ENCODE measurements at places on chromosomes 4 and X.

GRCh38 chr4:184396570-184397515, 77.5 kb downstream of the IRF2 start:
- no peak for DNase-seq

- no peak for DNase-seq
Measured at GRCh38 chr4:147840838-147841738, 109.2 kb downstream of the ARHGAP10 start.

DNA sequence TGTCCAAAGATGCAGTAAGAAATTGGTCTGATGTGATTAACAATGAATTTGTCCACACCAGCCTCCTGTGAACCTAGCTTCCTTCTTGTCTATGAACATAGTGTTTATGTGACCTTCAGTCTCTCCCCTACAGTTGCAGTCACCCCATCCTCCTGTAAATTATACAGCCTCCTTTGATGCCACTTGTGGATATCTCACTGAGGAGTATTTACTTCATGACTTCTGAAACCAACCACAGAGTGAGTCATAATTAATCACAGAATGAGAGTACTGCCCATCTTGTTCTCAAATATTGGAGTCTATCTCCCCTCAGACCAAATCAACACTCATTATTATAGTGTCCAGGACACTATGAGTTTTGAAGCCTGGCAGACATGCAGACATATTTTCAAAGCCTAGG, 27.3 kb upstream of the XAGE2 start:
- no peak for DNase-seq

DNA sequence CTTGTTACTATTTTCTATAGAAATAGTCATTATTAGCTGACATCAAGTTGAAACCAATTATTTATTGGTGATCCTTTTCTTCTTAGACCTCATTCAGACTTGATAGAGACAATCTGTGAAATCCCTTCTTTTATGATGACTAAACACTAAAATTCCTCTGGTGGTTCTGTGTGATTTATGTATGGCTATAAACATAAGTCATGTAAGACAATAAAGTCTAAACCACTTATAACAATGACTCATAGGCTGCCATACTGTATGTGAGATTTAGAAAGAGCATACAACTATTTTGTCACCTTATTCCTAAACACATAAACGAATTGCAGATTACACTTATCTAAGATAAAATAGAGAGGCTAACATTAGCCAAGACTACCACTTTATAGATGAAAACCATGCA, 101.1 kb upstream of the PRR32 start:
- no peak for DNase-seq

DNA sequence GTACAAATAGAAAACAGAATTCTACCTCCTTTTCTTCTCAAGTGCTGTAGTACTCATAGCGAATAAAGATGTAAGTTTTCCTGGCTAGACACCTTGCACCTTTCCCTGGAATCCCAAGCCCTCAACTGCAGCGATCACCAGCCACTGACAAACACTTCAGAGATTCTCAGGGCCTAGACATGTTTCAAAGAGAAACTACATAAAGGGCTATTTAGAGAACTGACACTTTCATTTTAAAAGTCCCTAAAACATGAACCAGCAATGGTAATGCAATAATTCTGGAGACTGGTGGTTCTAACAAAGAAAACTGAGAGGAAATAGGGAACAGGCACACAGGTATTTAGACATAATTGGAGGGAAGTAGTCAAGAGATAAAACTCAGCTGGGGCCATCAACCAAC, 35.7 kb downstream of the FANCB start:
- DNase-seq: no peak

DNA sequence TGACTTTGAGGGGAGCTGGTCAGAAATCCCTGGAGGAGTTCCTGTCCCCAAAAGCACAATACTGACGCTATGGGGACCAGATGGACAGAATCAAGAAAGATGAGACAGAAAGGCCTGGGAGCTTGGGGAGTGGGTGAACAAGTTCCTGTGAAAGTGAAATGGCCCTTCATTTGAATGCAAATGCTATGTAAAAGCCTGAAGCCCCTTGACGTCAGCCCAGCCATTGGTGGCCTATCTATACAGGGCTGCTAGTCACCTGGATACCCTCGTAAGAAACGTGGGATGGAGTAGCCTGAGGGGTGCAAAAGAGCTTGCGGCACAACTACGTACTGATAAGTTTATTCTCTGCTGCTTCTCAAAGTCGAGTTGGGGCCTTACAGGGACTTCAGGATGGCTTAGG, at the start of gene CDX4:
Gene CDX4, plus strand, starts transcription at position 223 of the 400 bp plus-strand sequence. CDS start 201 bp downstream, outside the sequence.
- no peak for DNase-seq

GRCh38 chr4:121863799-121864198, 6.5 kb downstream of the BBS7 start:
- no peak for DNase-seq

GRCh38 chr4:112038861-112039260, 106.4 kb upstream of the FAM241A start:
- no peak for DNase-seq

- DNase-seq: no peak
Measured at GRCh38 chr4:101813604-101814003, 23.1 kb downstream of the BANK1 start.

- DNase-seq: no peak
Measured at GRCh38 chrX:34658326-34658725, 1.2 kb upstream of the TMEM47 start.

- DNase-seq: no peak
Measured at GRCh38 chrX:121010218-121010617, 24.7 kb upstream of the CT47A1 start.

- DNase-seq: no peak
Measured at GRCh38 chr4:6607368-6608055, 32.5 kb downstream of the MAN2B2 start.

GRCh38 chr4:102696758-102697157, 64.0 kb downstream of the MANBA start:
- DNase-seq: no peak
